ENCODE measurements at places on chromosomes 1 and 21.

DNA sequence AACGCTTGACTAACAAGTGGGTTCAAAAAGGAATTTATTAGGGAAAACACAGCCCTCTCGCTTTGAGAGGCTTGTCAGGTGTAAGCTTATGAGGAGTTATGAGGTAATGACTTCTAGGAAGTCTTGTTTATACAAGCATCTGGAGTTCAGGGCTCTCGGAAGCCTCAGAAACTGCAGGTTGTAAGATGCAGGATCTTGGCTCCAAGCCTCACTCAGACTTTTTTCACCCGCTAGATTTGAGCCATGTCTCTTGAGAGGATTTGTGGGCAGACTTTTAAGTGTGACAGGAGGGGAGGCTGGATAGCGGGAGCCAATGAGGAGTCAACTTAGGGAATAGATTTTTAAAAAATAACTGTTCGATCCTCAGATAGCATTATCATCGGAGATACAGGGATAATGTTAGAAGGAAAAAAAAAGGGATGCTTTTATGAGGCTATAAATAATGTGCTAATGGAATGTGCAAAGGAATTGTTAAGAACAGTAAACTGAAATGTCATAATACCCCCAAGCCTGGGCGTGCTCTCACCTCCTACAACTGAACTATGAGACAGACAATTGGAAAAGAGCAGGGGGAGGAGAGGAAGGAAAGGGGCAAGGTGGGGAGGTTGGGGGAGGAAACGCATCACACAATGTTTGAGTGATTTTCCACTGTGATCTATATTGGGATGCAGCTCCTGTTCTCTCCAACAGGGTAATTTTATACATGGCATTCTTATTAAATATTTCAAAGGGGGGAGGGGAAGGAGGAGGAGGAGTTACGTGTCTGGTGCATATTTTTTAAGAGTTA is 107.4 kb upstream of the ESRRG start:
- DNase-seq = peak; percentile 40

DNA sequence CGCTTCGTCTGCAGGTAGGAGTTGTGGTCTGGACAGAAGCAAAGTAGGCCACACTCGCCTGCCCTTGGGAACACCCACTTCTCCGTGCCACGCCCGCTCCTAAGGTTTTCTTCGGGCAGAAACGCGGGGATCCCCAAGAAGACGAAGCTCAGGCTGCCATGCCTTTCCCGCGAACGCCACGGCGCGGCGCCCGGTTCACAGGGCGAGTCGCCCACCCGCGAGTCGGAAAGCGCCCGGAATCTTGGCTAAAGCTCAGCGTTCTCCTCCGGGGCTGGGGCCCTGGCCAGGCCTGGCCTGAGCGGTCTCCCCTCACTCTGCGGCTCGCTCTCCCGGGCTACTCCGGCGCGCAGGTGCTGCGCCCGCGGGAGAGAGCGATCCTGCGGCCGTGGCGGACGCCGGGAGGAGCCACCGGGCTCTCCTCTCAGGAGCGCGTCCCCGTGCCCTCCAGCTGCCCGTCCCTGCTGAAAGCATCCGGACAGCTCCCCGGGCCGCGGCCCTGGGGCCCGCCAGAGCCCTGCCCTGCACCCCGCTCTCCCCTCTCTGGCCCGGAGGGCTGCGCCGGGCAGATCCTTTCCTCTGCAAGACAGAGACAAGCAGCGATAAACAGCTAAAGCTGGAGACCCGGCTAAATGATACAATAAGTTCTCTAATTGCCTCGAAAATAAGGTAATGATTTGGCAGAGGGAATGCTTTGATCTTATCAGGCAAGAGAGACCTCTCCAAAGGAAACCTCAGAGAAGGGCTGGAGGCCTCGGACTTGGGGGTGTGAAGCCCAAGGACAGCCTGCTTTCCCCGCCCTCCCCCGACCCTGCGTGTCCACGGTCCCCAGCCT is 6.7 kb upstream of the WNT2B start:
- peak; percentile 78 for DNase-seq

GRCh38 chr1:151822404-151822803 is 9.2 kb downstream of the RORC start:
- DNase-seq = no peak

DNA sequence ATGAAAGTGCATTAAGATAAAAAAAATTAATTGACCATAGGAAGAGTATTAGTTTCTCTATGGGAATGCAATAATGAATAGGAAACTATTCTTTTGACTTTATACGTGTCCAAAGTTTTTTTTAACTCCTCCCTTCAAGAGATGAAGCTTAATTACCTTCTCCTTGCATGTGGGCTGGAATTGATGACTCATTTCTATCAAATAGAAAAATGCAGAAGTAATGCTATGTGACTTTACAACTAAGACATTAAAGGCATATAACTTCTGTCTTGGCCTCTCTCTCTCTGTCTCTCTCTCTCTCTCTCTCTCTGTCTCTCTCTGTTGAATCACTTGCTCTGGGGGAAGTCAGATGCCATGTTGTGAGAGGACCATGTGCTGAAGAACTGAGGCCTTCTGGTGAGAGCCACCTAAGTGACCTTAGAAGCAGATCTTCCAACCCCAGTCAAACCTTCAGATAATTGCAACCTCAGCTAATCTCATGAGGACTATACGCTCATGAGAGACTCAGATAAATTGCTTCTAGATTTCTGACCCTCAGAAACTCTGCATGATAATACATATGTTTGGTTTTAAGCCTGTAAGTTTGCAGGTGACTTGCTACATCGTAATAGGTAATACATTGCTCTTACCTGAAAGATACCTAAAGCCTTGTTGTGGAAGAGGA is 414.2 kb downstream of the KCNT2 start:
- no peak for DNase-seq

GRCh38 chr1:205168291-205168690 is 43.2 kb downstream of the DSTYK start:
- no peak for DNase-seq

DNA sequence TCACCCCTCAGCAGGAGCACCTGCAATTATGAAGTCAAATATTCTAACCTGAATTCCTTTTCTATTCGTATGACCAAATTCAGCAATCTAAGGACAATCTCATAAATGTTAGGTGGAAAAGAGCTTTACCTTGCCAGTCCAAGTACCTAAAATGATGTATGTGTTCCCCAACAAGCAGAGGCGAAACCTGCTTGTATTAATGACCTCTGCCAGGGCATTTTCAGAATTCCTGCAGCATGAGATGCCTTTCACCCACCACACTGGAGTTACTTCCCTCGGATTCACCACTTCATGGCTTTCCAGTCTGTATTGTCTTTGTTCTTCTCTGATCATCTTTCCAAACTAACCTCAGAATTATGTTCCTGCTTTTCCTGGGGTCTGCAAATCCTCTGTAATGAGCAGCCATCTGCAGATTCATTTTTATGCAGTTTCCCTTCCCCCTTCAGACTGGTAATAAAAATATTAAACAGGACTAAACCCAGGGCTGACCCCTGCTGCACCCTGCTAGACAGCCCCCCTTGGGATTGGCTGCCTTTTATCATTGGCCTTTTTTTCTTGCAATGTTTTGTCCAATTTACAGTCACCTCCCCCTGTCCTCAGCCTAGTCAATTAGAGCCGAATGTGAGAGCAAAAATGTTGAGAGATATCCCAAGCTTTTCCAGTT is 26.6 kb upstream of the CASQ2 start:
- DNase-seq = no peak

- DNase-seq = no peak
These were observed 11.5 kb upstream of the HCRTR1 start for GRCh38 chr1:31605908-31606427.

DNA sequence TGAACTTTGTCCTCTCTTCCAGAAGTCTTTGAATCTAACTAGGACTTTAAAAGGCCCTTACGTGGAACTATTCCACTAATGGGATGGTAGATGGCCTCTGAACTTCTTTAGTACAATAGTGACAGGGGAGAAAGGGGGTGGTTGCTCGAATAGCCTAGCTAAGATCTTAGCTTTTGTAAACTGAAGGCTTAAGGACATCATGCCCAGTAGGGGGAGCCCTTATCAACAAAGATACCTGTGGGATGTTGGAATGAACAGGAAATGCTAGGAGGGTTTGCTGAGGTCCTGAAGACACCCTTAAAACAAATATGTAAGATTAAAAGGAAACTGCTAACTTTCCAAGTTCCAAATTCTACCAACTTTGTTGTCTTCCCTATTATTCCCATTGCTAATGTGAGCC is 33.2 kb downstream of the NHLH2 start:
- peak; percentile 81 for DNase-seq

GRCh38 chr1:230509281-230509977 is 83.3 kb upstream of the PGBD5 start:
- no peak for DNase-seq
